ENCODE measurements at places on chromosomes 12 and 14.

GRCh38 chr12:116806845-116807440 is 68.8 kb downstream of the RNFT2 start:
- no peak for DNase-seq

- no peak for DNase-seq
These were observed 50.7 kb downstream of the TPCN1 start for GRCh38 chr12:113271853-113272561.

DNA sequence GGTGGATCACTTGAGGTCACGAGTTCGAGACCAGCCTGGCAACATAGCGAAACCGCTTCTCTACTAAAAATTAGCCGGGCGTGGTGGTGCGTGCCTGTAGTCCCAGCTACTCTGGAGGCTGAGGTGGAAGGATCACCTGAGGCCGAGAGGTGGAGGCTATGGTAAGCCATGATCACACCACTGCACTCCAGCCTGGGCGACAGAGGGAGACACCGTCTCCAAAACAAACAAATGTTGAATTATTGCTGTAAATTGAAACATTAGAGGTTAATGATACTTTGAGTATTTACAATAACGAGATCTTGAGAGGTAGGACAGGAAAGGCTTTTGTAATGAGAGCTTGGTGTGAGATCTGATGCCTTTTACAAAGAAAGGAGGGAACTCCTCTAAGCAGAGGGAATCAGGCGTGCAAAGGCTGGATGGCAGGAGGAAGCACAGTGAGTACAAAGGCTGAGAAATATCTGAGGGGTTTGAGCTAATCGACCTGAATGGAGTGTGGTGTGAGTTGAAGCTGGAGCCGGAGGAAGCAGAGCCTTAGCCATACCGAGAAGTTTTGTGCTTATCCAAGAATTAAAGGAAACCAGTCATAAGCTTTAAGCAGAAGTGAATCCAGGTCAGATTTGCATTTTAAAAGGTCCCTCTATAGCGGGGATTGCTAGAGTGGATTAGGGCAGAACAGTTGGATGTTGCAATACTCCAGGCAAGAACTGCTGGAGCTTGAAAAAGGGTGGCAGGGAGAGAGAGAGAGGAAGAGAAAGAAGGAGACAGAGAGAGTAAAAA is 1.1 kb downstream of the RHNO1 start:
- no peak for DNase-seq

- DNase-seq: no peak
These were observed 120.9 kb downstream of the TMTC1 start for GRCh38 chr12:29662734-29663323.

DNA sequence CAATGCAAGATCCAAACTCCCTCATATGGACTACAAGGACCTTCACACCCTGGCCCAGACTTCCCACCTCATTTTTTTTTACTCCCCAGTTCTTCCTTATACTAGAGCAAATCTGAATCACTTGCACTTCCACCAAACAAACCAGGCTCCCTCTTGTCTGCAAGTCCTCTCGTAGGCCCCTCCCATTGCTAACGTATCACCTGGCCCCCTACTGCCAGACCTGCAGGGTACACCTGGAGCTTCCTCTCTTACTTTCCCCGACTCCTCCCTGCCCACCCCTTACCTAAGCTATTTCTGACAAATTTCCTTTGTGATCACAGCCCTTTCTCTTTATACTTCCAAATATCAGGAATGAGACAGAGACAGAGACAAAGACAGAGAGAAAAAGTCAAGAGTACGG is 463.9 kb downstream of the GALC start:
- no peak for DNase-seq

DNA sequence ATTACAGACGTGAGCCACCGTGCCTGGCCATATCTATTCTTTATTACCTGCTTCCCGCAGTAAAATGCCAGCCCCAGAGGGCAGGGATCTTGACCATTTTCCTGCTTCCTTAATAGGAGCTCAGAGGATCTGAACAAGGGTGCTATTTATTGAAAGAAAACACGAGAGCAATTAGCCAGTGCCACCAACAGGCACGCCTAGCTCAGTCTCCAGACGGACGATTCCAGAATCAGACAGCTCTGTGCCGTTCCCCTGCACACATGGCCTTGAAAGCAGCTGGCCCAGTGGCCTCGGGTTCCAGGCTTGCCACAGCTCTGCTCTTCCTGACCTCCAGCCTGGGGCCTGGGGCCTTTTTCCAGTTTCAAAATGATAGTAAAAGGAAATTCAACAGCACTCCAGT is 135.2 kb upstream of the RFLNA start:
- DNase-seq: no peak

DNA sequence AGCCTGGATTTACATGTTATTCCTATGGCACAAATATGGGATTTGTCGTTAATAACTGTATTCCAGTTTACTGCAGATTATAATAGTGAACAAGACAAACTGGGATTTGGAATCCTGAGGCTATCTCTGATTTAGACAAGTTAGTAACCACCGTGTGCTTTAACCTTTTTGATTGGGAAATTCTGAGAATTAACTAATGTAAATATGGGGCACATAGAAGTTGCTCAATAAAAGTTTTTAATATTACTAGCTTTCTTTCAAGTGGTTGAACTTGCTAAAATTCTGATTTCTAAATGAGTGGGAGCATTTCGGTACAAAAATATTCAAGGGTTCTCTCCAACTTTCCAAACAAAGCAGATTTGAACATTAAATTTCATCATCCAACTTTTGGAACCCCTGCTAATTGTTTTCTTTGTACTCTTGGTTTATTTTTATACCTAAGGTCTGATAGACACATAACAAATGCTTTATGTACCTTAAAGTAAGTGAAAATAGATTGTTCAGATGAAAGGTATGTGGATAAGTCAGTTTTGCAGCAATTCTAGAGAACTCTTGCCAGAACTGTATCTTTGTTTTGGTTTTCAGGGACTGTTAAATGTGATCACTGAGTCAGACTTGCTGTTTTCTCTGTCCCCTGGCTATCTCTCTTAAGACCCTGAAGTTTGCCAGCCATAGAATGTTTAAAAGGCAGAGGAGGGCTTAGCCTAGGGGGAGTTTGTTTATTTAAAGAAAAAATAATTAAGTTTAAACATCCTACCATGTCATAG is 57.5 kb downstream of the FRS2 start:
- no peak for DNase-seq

DNA sequence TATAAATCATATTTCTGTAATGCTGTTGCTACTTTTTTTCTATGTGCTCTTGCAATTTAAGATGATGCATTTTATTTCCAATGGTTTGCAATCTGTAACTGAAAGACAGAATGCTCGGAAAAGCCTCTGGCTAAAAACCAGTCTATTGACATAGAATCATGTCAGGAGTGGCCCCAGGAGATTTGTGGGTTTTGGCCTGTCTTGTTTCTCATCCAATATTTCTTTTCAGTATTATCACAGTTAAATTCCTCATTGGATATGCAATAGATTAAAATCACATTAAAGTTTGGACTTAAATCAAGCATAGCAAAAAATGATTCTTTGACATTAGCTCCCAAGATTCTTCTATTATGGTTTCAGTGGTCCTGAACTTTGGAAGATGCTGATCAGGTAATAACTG is 19.1 kb upstream of the SLC38A2 start:
- DNase-seq: no peak

DNA sequence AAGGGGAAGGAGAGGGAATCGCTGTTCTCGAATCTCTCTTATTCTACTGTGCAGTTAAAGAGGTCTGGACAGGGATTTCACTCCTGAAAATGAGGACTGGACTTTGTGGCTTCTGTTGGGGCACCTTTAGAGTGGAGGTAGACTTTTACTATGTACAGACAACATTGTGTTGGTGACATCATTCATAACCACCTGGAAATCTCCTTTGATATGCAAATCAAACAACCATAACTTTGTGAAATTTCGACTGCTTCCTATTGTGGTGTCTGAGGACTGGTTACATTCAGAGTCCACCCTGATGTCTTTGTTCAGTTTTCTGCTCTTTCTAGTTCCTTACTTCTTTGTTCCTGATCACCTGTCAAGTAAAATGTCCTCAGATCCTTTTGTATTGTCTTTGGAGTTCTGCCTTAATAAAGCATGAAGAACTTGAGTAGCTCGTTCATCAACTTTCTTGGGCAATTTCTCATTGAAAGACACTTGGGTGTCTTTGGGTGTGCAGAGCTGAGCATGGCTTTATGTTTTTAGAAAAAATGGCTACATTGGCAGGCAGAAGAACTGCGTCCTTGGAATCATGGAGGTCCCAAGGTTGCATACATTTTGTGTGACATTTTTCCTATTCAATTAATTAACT is 29.8 kb downstream of the LRRK2 start:
- DNase-seq: no peak

GRCh38 chr14:36979863-36980262 is 192.5 kb downstream of the SLC25A21 start:
- no peak for DNase-seq

DNA sequence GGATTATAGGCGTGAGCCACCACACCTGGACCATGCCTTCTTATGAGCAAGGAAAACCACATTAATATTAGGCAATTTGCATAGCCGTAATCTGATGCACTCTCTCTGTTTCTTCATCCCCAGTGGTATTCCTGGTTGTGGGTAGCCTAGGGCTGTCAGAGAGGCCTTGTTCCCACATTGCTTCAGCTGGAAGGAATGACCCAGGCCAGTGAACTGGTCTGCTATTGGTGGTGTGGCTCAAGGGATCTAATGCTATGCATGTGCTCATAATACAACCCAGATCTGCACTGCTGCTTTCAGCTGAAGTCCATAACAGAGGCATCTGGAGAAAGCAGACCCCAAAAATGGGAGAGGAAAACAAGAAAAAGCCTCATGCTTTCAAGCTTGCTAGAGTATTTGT is 33.1 kb upstream of the G2E3 start:
- DNase-seq: no peak

GRCh38 chr12:6790496-6791150 is 1.3 kb downstream of the CD4 start:
- no peak for DNase-seq

DNA sequence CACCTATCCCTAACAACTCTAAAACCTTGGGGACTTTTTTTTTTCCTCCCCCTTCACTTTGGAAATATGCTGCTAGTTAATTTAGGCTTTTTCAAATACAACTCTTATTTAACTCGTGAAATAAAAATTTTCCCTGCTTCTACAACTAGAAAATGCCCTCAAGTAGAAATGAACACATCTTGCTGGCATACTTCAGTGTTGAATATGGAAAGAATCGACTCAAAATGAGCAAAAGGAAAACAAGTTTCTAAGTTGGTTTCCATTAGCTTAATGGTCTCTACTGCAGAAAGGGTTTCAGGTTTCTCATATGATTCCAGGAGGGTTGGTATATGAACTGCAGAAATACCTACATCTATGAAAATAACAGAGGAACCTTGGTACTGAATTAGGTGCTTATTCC is 118.3 kb upstream of the TMTC1 start:
- no peak for DNase-seq

DNA sequence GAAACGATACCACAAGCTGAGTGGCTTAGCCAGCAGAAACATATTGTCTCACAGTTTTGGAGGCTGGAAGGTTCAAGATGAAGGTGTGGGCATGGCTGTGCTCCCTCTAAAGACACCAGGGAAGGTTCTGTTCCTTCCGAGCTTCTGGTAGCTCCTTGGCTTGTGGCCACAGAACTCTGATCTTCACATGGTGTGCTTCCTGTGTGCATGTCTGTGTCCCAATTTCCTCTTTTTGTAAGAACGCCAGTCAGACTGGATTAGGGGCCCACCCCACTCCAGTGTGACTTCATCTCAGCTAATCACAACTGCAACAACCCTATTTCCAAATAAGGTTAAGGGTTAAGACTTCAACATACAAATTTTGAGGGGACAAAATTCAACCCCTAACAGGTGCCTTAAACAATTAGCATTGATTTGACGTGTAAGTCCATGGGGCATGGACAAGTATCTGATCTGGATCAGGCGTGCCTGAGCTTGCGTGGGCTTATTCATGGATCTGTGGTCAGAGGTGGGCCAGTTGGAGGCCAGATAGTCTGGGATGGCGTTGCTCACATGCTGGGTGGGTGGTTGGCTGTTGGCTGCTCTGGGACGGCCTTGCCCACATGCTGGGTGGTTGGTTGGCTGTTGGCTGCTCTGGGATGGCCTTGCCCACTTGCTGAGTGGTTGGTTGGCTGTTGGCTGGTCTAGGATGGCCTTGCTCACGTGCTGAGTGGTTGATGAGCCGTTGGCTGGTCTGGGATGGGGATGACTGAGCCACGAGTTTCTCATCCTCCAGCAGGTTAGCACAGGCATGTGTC is 88.5 kb downstream of the LGMN start:
- DNase-seq: no peak

DNA sequence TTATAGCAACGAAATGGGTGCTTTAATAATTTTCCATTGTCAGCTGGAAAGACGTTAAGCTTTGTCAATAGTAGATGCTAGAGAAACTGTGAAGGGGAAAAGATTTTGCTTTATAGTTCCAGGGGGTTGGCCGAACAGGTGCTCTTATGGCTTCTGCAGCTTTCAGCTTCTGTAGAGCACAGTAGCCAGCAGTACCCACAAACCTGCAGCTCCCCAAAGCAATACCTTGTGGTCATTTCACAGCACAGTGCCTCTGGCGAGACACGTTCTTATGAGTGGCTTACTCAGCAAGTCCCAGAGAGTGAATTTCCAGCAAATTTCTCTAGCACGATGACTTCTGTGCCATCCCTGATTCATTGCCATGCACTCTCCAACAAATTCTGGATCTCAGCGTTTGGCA is 416.3 kb upstream of the ATP2B1 start:
- no peak for DNase-seq

GRCh38 chr12:129716825-129717224 is 187.0 kb downstream of the TMEM132D start:
- no peak for DNase-seq

GRCh38 chr14:100610511-100611217 is 23.4 kb upstream of the BEGAIN start:
- no peak for DNase-seq

DNA sequence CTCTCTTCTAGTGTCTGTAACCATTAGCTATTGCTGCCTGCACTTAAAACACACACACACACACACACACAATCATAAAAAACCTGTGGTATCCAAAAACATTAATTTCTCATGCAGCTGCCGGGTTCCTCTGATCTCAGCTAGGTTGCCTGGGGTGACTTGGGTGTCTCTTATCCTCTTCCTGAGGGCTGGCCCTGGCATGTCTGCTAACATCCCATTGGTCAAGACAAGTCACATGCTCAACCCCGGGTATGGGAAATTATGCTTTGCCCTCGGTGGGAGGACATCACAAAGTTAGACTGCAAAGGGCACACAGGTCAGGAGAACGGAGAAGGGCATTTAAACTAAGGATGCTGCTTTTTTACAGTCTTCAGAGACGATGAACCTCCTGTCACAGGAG is 55.7 kb downstream of the TRPV4 start:
- DNase-seq: no peak

Measured in D341Med (cell line).